Lung microvascular endothelial cell (primary cell): ENCODE measurements at places on chromosomes 6 and 20.

DNA sequence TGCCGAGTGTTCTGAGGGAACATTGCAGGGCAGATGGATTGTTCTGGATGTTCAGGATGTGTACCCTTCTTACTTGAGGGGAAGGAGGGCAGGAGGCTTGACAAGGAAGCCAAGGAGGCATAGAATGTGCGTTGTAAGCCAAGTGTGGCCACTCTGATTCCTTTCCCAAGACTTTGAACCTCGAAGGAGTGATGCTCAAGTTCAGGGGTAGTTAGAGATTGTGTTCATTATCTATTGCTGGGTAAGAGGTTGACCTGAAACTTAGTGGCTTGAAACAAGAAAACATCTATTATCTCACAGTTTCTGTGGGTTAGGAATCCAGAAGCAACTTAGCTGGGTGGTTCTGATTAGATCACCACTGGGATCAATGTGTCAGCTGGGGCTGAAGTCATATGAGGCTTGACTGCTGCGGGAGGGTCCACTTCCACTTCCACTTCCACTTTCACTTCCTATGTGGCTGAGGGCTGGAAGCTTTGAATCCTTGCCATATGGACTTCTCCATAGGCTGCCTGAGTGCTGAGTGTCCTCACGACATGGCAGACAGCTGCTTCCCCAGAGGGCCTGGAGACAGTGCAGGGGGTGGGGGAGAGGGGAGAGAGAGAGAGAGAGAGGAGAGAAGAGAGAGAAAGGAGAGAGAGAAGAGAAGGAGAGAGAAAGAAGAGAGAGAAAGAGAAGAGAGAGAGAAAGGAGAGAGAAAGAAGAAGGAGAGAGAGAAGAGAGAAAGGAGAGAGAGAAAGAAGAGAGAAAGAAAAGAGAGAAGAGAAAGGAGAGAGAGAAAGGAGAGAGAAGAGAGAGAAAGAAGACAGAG, 6.9 kb upstream of the CD40 start:
- no peak for DNase-seq

DNA sequence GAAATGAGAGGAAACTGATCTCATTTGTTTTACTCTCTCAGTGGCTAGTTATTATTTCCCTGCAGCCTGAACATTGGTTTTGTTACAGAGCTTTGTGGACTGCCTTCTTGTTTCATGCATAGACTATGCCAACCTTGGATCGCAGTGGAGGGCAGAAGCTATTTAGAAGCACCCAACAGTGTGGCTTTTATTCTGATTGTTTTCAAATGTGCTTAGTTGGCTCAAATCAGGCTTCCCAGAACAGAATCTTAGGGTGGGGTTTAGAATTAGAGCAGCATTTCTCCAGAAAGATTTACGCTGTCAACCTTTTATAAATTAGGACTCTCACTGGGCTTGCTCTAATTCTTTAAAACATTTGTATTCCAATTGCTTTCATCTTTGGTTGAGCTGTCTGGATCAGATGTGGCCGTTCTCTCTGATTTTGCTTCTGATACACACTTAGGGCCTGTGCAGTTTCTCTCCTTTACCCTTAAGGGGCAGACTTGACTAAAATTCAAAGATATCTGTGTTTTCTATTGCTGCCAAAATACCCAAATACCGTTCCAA, 210.3 kb downstream of the BCKDHB start:
- no peak for DNase-seq

DNA sequence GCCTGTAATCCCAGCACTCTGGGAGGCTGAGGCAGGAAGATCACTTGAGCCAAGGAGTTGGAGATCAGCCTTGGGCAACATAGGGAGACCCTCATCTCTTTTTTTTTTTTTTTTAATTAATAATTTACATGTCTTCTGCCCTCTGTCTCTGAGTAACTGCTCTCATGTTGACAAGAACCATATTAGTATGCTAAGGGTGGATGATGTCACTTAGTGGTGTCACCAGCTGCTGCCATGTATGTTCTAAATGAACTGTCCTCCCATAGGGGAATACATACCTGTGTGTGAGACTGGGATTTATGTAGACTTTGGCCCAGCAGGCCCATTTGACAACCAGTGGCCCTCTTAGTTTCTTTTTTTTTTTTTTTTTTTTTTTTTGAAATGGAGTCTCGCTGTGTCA, 65.6 kb downstream of the SCAND1 start:
- no peak for DNase-seq

- DNase-seq, result peak; percentile 18
These were observed 2.5 kb upstream of the HLA-DRA start for GRCh38 chr6:32436995-32437836.

DNA sequence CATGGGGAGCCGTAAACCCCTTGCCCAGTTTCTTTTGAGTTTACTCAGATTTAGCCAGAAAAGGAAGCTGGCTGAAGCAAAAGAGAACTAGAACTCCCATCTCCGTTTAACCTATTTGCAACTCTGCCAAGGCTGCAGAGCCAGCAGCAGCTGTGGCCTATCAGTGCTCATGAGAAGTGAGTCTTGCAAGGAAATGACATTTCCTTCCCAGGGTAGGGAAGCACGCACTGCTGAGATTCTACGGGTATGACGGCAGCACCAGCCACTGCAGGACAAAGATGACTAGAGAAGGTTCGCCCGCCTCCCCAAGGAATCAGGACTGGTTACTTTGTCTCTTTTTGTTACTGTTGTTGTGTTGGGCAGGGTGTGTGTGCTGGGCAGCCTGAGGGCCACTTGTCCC, 47.6 kb downstream of the PPP1R3G start:
- peak; percentile 97 for DNase-seq

- no peak for DNase-seq
These were observed 55.5 kb upstream of the MYO6 start for GRCh38 chr6:75693534-75693933.

- DNase-seq, result no peak
These were observed 29.1 kb upstream of the TULP1 start for GRCh38 chr6:35541836-35542235.

DNA sequence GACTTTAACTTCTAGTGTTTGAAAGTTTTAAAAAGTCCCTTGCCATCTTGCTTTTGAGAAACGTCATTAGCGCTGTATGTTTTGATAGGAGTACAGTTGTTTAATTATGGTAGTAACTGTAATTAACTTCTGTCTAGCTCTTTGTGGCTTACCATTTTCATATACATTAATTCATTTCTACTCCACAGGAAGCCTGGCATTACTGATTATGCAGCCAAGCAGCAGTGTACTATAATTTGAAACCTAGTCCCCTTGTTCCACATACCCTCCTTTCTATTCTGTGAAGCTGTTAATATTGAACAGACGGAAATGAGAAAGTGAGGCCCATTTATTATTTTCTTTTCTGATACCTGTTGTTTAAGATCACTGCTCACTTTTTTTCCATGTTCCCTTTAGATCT, 235.4 kb downstream of the CDKAL1 start:
- DNase-seq, result no peak

DNA sequence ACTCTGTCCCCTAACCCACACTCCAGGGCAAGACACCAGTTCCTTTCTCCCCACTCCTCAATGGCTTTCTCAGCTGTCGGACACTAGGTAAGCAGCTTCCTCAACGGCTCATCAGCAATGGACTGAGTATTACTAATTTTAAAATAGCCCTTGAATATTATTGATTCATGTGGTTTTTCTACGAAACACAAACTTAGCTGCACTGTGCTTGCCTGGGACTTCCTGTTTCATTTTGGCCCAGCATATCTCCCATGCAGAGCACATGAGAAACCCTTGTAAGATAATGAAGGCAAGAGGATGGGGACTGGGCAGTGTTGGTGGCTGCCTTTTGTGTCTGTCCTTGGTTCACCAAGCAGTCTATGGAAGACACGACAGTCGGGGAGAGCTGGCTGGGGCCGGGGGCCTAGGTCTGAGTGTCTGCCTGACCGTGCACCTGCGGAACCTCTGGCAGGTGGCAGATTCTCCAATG, 48.9 kb downstream of the RNASET2 start:
- no peak for DNase-seq

GRCh38 chr6:106247733-106248132, 77.8 kb downstream of the ATG5 start:
- no peak for DNase-seq

DNA sequence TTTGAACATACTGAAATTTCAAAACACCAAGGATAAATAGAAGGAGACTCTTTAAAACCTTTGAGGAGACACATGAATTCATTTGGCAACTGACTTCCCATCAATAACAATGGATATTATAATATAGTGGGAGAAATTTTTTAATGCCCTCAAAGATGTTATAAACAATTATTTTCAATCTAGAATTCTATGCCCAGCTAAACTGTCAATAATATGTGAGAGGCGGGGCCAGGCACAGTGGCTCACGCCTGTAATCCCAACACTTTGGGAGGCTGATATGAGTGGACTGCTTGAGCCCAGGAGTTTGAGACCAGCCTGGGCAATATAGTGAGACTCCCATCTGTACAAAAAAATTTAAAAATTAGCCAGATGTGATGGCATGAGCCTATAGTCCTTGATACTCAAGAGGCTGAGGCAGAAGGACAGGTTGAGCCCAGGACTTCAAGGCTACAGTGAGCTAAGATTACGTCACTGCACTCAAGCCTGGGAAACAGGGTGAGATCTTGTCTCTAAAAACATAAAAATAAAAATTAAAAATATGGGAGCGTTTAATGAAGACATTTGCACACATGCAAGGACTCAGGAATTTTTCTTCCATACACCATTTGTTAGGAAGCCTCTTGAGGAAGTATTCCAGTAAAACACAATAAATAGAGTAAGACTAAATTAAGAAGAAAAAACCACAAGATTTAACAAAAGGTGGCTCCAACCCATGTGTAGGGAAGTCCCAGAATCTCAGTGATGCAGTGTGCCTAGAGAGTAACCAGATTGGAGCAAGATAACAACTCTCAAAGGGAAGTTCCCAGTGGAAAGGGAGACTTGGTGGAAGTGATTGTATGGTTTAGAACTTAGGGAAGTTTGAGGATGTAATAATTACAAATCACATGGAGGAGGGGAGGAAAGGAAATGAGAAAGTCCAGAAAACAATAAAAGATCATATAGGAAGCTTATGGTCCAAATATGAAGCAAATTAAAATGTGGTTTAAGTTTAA, 26.3 kb upstream of the ETV7 start:
- DNase-seq, result no peak

DNA sequence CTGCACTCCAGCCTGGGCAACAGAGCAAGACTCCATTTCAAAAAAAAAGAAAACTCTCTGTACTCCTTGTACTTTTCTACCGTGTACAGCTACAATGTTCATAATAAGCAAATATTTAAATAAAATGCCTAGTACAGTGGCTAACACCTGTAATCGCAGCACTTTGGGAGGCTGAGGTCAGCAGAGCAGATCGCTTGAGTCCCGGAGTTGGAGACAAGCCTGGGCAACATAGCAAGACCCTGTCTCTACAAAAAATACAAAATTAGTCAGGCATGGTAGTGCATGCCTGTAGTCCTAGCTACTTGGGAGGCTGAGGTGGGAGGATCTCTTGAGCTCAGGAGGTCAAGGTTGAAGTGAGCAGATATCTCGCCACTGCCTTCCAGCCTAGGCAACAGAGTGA, 5.7 kb downstream of the NAPB start:
- no peak for DNase-seq

DNA sequence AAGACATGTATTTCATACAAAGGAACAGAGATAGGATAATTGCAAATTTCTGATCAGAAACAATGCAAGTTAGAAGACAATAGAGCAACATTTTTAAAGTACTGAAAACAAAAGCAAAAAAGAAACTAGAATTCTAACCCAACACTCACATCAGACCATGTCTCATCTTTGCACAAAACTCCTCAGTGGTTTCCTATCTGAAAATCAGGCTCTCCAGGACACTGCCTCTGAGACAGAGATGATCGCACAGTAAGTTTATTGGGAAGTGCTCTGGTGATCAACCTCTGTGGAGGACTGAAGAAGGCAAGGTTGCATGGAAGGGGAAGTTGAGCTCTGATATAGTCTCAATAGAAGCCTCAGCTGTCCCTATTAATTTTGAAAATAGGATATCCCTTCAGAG, 2.3 kb upstream of the TTBK1 start:
- DNase-seq, result no peak

DNA sequence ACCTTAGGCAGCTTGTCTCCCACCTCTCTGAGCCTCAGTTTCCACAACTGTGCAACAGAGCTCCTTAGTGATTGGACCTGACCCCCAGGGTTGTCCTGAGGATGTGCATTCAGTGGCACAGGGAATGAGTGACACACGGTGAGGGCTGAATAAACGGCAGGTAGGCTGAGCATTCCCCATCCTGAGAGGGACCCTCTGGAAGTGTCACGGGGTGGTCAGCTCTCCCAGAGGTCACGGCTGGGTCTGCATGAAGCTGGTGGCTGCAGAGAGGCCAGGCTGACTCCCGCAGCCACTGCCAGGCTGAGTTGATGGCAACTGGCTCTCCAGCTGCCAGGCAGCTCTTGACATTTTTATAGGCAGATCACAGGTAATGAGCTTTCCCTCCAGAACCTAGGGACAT, 42.5 kb downstream of the CD40 start:
- DNase-seq, result no peak

- peak; percentile 96 for DNase-seq
These were observed 37.4 kb downstream of the ATXN1 start for GRCh38 chr6:16723826-16724225.

DNA sequence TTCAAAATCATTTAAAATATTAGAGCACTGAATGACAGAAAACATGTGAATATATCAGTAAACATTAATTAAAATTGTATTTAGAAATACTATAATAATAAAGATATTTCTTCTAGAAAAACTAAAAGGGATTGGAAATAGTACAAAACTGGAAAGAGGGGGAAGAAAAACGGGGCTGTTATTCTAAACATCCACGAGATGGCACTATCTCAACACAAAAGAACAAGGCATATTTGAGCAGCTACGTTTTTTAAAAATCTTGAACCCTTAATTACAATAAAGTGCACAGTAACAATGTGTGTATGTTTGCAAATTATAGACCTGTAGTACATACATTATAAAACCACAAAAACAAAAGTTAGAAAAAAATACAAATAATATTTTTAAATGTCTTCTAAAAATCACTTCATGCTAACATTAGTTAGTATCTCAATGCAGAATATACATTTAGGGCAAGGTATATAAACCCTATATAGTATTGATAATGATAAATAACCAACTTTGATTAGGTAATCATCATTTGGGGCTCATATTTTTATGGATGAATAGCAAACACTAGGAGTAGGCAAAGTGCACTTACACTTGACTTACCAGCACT, 42.5 kb upstream of the PNISR start:
- DNase-seq, result peak; percentile 35

- DNase-seq, result peak; percentile 7
These were observed 105.6 kb downstream of the ELOVL4 start for GRCh38 chr6:79841577-79842375.

- DNase-seq, result no peak
These were observed 43.9 kb upstream of the PAX1 start for GRCh38 chr20:21661488-21662055.

GRCh38 chr6:136503303-136504029, 46.8 kb downstream of the MAP7 start:
- DNase-seq, result no peak

DNA sequence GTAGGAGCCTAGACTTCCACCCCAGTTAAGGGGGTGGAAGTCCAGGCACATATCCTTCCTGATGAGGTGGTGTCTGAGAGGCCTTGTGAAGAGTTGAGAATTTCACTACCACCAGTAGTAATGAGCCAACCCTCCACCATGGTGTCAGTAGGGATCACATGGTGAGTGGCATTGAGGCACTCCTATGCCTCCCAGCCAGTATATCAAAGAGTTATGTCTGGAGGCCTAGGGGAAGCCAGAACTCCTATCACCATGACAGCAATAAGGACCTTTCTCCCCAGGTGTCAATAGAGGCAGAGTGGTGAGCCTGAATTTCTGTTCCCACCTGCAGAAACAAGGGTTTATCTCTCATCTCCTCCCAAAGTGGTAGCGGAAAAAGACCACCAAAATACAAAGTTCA, 106.6 kb upstream of the ADTRP start:
- no peak for DNase-seq

GRCh38 chr6:47245745-47246371, 63.8 kb downstream of the TNFRSF21 start:
- peak; percentile 33 for DNase-seq

- peak; percentile 75 for DNase-seq
These were observed 142.9 kb downstream of the HIVEP2 start for GRCh38 chr6:142802124-142802523.
